Right lung (tissue), 10 donors: ENCODE measurements at places on chromosomes 5 and 9. TPM values are rescaled to one million over a fixed set of nuclear protein-coding genes. Genes with fewer than 3 reads are reported as not detected.
A peak's percentile ranks its signal among the peaks of the same experiment; 100 is the strongest.

Gene LCN6
- not detected for polyA plus RNA-seq

Gene HAVCR1
- 1.4 TPM for polyA plus RNA-seq

Gene DPP7
- polyA plus RNA-seq: 49.4 TPM

Gene PCDHB10
- 5.0 TPM for polyA plus RNA-seq

Gene ARL14EPL
- polyA plus RNA-seq: not detected

Gene PRDM9
- not detected for polyA plus RNA-seq

Gene PIP5K1B
- 4.5 TPM for polyA plus RNA-seq

Gene GABRB2
- polyA plus RNA-seq: 1.8 TPM

Gene PTPRD
- polyA plus RNA-seq: 126 TPM

Gene GHR
- polyA plus RNA-seq: 31.1 TPM

DNA sequence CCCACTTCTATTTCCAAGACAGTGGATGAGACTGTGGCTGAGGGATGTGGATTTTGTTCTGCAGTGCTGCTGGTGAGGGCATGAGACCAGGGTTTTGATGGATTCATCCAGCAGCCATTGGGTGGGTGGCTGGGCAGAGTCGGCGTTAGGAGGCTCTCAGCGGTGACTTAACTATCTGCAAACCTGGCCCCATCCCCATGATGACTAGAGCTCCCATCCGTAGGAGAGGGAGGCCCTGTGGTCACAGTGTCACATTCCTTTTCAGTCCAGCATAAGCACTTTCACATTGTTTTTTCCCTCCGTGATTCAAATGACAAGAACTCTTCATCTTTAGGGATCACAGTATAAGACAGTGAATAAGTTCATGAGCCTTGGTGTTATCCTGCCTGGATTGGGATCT, 60.4 kb upstream of the SPRY4 start:
- DNase-seq: no peak

- no peak for DNase-seq
Measured at GRCh38 chr9:122609804-122610203, 4.7 kb upstream of the OR1Q1 start.

DNA sequence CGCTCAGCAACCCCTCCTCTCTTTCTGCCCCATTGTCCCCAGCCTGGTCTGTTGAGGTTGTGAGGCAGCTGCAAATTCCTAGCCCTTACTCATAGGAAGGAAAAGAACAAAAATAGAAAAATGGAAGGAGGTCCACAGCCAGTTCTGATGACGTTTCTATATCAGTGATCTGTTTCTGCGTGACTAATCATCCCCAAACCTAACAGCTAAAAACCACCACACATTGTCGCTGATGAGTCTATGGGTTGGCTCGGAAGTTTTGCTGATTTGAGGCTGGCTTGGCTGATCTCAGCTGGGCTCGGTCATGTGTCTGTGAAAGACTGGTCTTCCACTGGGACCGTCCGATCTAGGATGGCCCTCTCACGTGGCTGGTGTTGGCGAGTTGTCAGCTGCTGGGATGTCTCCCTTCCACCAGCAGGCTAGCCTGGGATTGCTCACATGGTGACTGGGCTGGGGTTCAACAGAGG, 200.6 kb upstream of the ZNF618 start:
- no peak for DNase-seq

DNA sequence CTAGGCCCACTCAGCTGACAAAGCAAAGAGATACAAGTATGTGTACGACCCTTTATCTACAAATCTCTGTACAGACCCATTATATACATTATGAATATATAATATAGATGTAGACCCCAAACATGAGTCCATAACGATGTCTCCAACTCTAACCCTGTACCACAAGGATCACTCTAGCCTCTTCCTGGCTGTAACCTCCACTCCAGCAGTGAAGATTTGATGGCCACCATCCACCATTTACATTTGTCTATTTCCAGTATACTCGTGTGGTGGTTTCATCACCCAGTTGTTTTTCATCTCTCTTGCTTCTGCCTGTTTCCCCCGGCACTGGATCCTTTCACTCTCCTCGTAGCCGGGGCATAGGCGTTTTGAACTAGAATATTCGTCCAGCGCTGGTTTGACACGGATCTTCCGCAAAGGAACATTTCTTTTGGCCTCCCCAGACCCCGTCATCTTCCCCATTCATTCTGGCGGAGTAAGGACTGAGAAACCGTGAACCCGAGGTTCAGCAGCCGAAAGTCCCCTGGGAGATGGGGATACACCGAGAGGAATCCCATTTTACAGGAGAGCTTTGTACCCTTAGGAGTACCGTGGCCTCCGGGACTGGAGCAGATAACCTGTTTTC, 828 bp upstream of the TRIO start:
- no peak for DNase-seq

DNA sequence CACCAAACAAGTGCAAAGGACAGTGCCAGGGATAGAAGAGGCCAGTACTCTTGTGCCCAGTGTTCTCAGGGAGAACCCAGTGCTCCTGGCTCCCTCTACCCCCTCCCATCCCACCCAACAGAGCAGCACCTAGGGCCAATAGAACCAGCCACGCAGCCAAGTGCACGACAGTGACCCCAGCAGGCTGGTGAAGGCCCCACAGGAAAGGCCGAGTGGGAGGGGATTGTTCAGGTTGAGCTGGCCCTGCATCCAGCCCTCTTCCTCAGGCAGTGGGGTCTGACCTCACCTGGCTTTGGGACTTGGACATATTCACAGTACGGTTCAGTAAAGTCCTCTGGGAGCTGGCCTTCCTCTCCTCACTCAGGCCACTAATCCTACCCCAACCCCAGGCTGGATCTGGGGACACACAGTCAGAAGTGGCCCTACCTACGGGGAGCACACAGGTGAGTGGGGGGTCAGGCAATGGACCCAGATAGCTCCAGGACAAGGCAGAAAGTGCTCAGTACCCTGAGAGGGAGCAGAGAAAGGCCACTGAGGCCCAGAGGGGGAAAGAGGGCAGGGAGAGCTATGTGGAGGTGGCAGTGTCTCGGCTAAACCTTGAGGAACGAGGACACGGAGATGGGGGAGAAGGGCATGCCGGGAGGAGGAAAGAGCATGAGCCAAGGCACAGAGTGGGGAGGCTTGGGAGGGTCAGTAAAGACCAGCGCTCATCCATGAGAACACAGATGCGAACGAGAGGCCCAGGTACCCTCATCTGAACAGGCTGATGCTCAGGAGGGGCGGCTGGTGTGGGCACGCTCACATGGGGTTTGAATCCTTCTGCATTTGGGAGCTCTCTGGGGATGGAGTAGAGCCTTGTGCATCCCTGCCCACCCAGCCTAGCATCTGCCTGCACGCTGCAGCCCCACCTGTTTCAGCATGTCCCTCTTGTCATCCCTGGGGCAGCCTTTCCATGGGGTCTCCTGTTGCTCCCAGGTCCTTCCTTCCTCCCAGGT, 25.6 kb downstream of the POLR1E start:
- DNase-seq: no peak

DNA sequence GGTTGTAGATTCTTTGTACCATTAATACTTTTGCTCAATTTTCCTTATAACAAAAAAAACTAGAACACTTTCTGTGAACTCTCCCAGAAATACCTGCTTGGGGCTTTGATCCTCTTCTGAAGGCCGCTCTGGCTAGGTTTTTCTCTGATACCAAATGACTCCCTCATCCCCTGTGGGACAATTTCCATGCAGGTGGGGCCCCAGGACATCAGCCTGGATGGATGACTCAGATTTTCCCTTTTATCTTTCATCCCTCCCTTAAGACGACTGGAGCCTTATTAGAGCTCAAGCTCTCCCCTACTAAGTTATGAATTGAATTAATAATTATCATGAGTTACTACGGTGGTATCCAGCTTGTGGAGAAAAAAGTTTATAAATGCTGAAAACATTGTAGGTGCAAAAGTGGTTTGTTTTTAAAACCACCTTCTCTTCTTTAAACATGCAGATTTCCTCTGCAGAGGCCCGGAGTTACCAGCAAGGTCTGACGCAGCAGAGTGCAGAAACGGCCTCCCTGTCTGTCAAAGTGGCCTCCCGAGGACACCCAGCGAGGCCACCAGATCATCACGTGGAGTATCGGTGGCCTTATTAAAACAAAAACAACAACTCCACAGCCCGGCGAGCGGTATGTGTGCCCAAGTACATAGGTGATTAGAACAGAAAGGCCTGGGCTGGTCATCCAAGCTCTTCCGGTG, 50.8 kb upstream of the IRX4 start:
- no peak for DNase-seq

DNA sequence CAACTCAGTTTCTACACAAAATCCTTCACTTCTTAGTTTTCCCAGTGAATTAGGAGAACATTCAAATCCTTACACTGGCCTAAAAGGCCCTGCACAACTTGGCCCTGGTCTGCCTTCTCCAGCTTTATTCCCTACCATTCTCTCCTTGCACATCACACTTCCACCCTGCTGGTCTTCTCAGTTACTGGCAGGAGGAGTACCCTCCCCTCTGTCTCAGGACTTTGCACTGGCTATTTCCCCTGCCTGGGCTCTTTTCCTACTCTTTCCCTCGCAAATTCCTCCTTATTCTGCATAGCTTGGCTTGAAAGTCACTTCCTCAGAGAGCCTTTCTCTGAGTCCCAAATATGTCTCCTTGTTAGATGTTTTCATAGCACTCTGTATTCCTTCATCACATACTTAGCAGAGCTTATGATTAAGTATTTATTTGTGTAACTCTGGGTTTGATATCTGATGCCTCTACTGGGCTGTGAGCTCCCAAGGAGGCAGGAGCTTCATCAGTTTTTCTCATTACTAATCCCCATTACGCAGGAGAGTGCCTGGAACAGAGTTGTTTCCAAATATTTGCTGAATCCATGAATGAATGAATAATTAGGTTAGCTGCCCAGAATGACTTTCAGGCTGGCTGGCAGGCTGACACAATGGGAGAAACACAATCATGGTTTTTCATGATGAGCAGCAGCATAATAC, 159.8 kb upstream of the KLF9 start:
- no peak for DNase-seq

GRCh38 chr5:101977729-101978345, 318.2 kb downstream of the SLCO4C1 start:
- peak; percentile 38 for DNase-seq

GRCh38 chr9:101226161-101226560, 158.6 kb downstream of the BAAT start:
- DNase-seq: no peak

GRCh38 chr5:56088967-56089829, 94.4 kb upstream of the IL6ST start:
- DNase-seq: no peak

- DNase-seq: no peak
Measured at GRCh38 chr5:66992547-66992946, 204.1 kb downstream of the CD180 start.

DNA sequence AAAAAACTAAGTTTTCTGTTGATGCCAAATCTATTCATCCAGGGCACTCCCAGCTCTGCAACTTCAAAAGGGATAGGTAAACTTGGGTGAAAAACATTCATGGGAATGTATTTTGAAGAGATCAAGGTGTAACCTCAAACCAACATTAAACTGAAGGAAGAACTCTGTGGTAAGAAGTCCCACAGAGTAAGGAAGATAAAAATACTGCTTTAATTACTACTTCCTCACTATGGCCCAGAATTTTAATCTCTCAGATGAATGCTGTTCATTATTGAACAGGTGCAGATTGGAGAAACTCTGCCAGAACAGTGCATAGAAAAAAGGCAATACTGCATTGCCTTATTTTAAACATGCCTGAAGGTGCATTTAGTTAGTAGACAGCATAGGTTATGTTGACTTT, 37.6 kb upstream of the ANXA1 start:
- no peak for DNase-seq

GRCh38 chr5:56018832-56019231, 24.1 kb upstream of the IL6ST start:
- DNase-seq: no peak

DNA sequence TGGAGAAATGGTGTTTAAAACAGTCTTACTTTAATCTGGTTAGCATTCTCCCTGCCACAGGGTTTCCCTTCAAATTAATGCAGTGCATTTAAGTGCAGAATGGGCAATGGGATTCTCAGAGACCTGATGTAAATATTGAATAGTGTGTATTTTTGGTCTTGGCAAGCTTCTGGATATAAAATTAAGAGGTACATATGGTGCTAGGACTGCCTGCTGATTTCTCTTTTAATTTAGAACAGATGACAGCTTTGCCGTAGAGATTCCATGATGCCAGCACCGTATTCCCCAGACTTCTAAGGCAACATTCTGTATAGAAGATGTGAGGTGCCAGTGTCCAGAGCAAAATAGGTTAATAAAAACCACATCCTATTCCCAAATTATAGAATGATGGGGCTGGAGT, 1.9 kb downstream of the MTAP start:
- no peak for DNase-seq

DNA sequence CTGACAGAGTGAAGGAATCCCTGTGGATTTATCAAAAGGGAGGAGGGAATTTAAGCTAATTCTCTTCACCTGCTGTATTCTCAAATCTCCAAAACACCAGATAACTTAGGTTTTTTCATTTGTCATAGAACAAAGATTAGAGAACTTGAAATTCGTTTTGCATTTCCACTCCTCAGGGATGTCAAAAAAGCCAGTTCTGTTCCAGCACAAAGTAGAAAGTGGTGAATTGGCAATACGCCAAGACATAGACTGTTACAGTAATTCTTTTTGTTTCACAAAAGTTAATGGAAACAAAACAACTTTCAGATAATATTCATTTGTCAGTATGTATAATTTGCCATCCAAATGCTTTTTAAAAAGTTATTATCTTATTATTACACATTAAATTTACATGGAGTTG, 15.0 kb downstream of the S1PR3 start:
- no peak for DNase-seq

DNA sequence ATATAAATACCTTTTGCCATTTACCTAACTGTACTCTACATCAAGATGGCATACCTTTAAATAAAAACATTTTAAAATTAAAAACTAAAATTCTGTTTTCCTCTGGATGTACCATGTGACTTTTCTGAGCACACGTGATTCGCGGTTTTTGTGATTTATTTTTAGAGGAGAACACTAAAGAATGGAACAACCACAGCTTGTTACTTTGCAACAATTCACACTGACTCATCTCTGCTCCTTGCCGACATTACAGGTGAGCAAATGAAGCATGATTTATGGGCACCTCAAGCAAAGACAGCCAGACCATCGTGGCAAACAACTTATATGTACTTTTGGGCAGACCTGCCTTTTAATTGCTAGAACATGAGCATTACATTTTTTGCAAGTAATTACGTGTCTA, 61.3 kb downstream of the GDA start:
- no peak for DNase-seq

DNA sequence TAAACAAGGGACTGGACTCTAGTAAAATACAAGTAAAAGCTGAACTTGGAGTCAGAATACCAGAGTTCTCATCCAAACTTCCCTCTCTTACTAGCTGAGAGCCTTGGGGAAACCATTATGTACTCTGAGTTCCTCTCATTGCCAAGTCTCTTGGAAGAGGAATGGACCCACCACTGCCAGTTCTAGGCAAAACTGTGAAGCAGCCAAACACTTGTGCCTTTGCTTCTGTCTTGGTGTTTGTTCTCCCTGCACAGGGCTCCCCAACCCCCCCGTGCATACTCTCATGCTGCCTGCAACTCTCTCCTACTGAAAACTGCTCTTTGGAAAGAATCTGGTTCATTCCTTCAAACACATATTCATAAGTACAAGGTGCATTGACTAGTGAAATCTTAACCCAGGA, 102.6 kb downstream of the PDZD2 start:
- DNase-seq: no peak

- DNase-seq: no peak
Measured at GRCh38 chr5:177434942-177435738, 8.7 kb downstream of the GRK6 start.

- no peak for DNase-seq
Measured at GRCh38 chr5:65699338-65699737, 22.6 kb downstream of the SGTB start.

GRCh38 chr5:95940758-95941682, 20.6 kb downstream of the ELL2 start:
- DNase-seq: no peak

GRCh38 chr5:137619191-137619870, 116.6 kb downstream of the KLHL3 start:
- DNase-seq: no peak

GRCh38 chr9:33813712-33814641, 3.0 kb upstream of the UBE2R2 start:
- peak; percentile 19 for DNase-seq
